ENCODE measurements at places on chromosomes 4 and X.

- no peak for DNase-seq
Observed at GRCh38 chr4:132195176-132195575, 953.9 kb upstream of the PCDH10 start.

GRCh38 chrX:30982467-30982866 lies 89.4 kb downstream of the FTHL17 start:
- DNase-seq, result no peak

GRCh38 chrX:71282514-71283402 lies 677 bp upstream of the NONO start:
- DNase-seq, result no peak

DNA sequence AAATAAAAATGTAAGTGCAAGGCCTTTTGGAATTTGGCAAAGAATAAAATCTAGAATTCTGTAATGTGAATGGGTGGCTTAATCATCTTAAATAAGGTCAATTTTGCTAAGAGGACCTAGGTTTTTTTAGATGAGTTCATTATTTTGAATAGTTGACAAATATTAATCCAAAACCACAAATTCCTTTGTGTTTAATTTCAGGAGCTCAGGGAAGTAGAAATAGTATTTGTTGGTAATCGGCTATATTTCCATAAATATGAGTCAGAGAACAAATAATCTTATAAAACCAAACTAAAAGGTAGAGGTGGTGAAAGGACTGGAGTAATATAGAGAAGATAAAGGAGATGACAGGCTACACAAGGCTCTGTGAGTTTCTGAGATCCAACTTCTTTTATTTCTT lies 190.4 kb upstream of the TLL1 start:
- no peak for DNase-seq

DNA sequence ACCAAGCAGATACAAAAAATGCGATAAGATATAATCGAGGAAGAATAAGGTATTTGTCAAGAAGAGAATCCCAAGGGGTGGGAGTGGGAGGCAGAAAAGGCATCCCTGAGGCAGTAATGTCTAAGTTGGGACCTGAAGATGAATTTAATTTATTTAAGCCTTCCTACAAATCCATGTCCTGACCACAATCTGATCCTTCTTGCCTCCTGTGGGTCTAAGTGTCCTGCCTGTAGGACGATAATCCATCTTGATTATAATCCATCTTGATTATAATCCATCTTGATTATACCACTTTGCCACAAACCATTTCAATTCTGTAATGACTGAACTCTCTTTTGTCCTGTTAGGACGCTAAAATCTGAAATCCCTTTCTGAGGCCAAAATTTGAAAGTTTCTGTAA lies 130.2 kb downstream of the COL25A1 start:
- DNase-seq, result no peak

DNA sequence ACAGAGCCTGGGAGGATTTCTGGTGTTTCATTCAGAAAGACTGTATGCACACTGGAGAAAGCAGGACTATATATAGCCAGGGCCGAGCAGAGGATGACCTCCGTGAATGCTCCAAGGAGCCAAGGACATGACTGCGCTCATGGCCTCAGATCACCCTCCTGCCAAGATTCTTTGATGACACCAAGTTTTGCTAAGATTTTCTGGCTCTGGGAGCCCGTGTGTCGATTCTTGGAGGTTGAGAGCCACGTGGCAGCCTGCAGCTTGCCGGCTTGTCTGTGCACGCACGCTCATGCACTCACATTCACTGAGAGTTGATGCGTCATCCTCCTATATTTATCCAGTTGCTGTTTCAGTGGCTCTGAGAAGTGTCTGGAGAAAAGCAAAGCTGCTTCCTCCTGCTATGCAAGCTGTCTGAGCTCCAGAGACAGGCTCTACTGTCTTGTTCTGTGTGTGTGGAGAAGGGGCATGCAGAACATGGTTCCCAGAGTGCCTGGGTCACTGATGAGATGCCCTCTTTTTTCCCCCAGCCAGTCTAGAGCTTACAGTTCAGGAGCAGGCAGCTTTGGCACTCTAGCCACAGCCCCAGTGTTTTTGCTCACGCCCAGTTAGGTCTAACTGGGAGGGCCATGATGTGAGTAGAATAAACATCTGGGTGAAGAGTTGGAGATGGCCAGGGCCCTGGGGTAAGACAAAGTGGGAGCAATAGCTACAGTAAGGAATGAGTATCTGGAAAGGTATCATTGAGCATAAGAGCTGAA lies 64.9 kb upstream of the SCOC start:
- DNase-seq, result no peak

- DNase-seq, result no peak
Observed at GRCh38 chrX:75156531-75156945, 455 bp upstream of the ABCB7 start.

DNA sequence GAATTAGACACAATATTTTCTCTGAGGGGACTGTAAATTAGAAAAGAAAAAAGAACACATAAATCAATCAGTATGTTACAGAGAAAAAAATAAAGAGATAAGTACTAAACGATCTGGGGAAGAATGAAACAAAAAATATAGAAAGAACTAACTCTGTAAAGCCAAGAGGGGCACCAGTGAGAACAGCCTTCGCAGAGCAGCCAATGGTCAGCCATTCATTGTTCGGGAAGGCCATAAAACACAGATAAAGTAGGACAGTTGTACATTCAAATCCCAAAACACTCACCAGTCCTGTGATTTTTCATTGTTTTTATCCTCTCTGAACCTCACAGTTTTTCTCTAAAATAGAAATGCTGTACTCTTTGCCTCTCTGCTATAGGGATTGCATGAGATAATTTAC lies 127.9 kb downstream of the NEK1 start:
- DNase-seq, result no peak

- no peak for DNase-seq
Observed at GRCh38 chr4:81257816-81258215, 42.8 kb upstream of the PRKG2 start.

- no peak for DNase-seq
Observed at GRCh38 chr4:90122355-90122748, 4.8 kb upstream of the CCSER1 start.

DNA sequence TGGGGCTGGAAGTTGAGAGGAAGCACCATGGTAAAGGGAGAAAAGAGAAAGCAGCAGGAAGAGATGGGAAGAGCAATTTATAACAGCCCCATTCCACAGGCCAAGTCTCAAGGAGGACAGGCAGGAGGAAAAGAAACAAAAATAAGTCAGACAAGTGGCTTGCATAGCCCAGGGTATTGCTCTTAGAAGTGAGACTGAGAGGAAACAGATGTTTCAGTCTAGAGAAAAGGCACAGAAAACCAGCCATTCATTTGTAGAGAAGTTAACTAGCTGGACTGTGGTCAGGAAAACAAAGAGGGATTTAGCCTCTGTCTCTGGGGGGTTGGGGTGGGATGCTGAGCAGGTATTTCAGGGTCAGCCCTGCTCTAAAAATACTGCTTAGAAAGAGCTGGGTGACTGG lies 175.0 kb upstream of the ARHGEF9 start:
- no peak for DNase-seq

- no peak for DNase-seq
Observed at GRCh38 chr4:145066063-145066501, 31.9 kb downstream of the ANAPC10 start.

GRCh38 chr4:138348055-138348454 lies 105.9 kb upstream of the SLC7A11 start:
- DNase-seq, result no peak

DNA sequence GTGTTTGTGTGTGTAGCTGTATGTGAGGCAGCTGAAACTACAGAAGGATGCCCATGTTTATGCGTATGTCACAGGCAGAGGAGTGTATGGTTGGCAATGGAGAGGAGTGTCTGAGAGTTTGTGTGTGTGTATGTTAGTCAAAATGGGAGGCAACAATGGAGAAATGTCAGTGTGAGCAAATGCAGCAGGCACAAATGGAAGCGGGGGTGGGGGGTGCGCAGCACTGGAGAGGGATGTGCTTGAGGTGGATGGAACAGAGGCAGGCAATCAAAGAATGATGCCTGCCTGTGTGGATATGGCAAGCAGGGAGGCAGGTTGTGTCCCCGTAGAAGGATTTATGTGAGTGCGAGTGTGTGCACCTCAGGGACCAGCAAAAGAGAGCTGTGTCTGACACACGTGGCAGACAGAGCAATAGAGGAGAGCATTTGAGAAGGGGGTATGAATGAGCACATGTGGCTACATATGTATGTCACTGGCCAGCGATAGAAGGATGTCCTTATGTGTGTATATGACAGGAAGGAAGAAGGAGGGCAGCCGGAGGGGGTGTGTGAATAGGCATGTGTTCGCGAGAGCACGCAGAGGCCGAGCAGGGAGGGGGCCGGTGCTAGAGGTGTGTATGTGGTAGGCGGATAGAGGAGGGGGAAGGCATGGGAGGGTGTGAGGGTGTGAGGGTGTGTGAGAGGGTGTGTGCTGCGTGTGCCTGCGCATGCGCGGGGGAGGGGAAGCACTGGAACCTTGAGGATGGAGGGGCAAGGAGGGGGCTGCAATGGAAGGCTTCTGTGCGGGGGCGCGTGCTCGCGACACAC lies 1.1 kb downstream of the PJA1 start:
- peak; percentile 28 for DNase-seq

DNA sequence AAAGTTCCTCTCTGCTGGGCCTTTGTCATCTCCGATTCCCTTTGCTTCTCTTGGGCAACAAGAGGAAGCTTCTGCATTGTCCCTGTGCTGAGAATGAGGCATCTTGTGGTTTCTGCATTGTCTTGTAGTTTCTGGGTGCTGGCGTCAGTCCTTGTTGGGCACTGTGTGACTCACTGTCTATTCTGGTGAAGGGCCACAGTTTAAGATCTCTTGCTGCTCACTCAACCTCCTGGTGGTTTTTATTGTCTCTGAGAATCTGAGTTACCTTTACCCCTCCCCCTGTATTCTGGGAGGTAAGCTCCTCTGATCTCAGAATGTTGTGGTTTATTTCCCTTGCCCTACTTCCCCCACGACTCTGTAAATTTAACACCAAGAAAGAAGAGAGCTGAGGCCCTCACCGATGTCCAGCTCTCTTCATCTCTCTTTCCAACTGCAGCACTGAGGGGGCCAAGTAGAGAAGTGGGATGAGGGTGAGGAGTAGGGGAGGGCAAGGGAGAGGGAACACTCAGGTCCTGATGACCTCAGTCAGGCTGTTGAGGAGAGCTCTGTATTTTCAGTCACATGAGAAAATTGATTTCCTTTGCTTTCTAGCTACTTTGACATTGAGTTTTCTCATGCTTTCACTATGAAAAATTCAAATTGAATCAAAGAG lies 441.6 kb upstream of the PITX2 start:
- DNase-seq, result no peak

DNA sequence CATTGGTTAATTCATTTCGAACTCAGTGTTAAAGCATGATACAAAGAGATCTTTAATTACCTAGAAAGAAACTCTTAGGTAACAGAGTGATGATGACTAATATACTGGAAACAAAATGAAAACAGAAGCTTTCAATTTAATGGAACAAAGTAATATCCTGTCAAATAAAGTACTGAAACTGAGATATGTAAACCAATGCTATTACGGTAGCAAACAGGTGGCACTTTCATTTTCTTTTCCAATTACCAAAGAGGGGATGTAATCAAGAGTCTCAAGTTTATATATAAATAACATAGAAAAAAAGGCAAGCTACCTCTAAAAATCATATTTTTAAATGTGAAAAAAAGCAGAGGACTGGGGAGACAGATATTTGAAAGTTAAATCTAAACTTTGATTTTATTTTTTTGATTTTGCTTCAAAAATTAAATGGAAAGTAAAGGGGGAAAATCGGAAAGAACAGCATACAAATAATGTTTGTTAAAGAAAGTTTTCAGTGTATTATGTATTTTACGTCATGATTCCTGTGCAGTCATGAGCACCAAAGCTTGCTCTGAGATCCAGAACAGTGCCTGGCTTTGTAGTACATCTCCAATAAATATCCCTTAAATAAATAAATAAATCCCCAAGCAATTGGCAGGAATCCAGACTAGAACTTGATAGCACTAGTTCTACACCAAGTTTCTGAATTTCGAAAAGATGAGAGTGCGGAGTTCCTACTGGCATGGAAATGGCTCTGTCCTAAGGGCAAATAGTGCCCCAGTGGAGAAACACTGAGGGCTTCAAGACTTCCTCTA lies 25.0 kb upstream of the RAPGEF2 start:
- no peak for DNase-seq

GRCh38 chrX:40245488-40246071 lies 147.8 kb upstream of the BCOR start:
- DNase-seq, result no peak

DNA sequence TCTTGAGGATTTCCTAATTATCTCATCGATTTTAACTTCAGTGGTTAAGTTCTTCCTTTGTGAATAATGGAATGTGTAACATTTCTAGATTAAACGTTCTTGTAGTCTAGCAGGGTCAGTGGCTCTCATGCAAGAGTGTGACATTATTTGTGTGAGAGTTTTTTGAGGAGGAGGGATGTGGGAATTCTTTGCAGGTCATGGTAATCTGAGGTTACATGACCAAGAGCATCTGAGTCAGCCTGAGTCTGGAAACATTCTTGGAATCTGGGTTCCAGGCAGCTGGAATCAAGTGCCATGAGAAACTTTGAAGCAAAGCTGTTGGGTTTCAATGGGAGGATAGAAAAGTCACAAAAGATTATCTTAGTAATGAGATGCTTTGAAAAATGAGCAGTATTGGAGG lies 49.5 kb downstream of the GK start:
- no peak for DNase-seq

DNA sequence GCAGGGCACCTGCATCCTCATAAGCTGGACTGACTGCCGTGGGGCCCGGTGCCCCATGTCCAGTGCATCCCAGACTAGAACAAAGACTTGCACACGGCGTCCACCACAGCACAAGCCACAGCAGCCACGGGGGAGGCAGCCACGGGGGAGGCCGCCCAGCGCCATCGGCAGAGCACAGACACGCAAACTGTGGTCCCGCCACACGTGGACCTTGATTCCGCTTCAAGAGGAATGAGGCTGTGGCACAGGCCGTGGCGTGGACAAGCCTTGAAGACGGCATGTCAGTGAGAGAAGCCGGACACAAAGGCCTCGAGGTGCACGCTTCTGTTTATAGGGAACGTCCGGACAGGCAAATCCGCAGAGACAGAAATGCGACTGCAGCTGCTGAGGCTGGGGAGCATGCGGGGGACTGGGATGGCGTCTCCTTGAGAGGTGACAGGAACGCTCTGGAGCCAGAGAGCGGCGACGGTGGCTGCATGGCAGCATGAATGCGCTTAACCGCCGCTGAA lies 10.1 kb upstream of the CPLX1 start:
- no peak for DNase-seq

DNA sequence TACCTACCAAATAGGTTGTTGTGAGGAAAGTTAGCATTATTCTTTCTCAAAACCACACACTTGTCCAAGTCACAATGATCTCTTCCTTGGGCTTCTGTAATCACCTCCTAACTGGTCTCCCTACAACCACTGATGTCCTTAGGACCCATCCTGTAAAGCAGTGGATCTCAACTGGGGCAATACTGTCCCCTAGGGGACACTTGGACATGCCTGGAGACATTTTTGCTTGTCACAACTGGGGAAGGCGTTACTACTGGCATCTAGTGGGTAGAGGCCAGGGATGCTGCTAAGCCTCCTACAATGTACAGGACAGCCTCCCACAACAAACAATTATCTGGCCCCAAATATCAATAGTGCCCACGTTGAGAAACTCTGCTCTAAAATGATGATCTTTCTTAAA lies 118.7 kb upstream of the AP1S2 start:
- no peak for DNase-seq

GRCh38 chrX:74232859-74233258 lies 71.1 kb upstream of the ZCCHC13 start:
- DNase-seq, result no peak
